ENCODE measurements at places on chromosomes 16 and 17.

GRCh38 chr17:52148969-52149351 lies 9.6 kb downstream of the CA10 start:
- peak; percentile 28 for DNase-seq

GRCh38 chr17:63665527-63666214 lies 34.3 kb downstream of the LIMD2 start:
- no peak for DNase-seq

DNA sequence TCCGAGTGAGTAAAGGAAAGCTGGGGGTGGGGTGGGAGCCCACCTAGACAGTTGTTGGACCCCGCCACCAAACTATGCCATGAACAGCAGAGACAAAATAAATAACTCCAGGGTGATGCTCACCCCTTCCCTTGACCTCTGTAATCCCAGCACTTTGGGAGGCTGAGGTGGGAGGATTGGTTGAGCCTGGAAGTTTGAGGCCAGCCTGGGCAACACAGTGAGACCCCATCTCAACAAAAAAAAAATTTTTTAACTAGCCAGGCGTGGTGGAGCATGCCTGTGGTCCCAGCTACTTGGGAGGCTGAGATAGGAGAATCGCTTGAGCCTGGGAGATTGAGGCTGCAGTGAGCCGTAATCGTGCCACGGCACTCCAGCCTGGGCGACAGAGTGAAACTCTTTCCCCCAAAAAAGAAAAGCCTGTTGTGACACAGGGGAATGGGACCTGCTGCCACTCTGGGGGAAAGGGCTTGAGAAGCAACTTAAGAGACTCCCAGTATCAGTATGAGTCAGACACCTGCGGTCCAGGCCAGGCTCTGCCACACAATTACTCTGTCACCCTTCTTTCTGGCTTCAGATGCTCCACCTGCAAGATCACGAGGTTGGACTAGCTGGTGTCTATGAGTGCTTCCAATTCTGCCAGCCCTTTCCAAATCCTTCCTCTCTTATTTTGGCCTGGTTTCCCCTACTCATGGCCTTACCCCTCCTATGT lies 5.0 kb downstream of the SGCA start:
- no peak for DNase-seq

DNA sequence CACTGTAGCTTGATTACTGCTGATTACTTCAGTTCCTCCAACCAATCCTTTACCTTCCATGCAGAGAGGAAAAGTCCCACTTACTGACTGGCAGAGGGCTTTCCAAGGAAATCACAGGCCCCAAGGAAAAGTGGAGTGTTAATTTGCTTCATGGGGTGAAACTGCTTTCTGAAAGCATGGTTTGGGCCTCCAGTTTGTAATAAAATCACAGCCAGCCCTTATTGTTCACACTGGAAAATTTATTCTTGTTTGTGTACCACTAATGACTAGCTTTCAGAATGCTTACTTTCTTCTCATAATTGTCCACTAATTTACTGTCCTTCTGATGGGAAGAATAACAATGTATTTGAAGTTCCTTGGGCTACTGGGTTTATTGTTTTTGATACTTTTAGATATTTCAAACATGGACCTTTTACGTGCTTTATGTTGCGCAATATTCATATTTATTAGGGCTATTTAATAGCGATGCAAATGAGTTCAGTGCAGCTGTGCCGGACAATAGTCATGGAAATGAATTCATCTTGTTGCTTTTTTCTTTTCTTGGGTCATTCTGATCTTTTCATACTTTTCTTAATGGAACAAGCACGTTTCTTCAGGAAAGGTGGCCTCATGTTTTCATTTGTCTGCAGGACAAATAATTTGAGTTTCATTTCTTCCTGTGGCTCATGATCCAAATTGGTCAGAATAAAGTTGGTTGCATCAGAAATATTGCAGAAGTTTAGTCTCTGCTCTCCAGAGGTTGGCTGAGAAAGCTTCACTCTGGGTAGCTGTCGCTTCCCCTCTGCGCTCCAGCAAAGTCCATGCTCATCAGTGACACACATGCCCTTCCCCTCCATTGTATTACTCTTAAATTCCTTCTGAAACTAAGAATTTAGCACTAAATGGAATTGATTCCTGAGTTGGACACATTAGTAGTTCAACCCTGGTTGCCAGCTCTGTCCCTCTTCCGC lies 128.7 kb downstream of the PRKCA start:
- DNase-seq = no peak

DNA sequence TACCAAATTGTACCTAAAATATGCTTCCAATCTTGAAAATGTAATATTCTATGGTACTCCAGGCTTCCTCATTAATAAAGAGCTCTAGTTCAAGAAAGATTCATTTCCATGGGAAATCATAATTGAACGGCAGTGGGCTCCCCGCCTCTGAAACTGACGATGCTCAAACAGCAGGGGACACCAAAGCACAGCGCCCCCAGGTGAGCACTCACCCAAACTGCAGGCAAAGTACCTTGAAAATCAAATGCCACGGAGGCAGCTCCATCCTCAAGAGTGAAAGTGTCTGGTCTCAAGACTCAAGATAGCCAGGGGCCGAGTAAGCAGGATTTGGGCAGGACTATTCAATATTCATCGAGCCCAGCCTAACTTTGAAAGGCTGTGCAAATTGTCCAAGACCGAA lies 217.4 kb upstream of the TNRC6C start:
- no peak for DNase-seq
